ENCODE measurements at places on chromosomes 16 and 17.
A peak's percentile ranks its signal among the peaks of the same experiment; 100 is the strongest.

DNA sequence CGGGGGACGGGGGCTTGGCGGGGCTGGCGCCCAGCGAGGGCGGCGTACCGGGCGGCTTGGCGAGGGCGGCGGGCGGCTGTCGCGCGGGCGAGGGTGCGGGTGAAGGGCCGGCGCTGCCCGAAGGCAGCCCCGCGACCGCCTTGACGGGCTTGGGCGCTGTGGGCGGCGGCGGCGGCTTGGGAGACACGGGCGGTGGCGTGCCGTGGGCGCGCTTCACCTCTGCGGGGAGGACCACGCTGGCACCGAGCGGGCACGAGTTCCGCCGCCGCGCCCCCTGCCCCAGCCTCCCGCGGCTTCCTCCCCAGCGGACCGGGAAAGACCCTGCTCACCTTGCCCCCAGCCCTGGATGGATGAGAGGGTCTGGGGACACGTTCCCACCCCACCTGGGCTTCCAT lies 17.3 kb downstream of the CASKIN1 start:
- DNase-seq, result no peak

DNA sequence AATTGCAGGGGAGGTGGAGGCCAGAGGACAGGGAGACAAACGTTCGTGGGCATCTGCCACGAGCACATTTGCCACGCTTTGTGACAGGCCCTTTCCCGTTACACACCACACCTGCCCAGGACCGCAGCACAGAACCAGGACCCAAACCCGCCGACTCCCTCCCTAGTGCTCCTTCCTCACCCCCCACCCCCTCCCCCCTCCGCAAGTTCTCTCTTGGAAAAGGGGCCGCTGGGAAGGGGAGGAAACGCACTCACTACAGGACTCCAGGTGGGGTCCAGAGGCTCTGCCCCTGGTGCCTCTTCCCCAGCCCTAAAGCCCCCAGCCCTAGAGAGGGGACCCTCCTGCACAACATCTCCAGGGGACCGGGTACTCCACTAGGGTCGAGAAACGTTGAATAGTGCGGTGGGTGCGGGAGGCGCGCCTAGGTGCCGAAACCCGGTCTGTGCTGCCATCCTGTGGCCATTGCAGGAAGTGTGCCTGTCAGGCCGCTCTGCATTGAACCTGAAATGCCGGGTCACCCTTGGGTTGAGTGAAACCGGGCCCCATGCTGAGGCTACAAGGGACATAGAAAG lies 21.9 kb upstream of the EIF1 start:
- DNase-seq, result peak; percentile 96

DNA sequence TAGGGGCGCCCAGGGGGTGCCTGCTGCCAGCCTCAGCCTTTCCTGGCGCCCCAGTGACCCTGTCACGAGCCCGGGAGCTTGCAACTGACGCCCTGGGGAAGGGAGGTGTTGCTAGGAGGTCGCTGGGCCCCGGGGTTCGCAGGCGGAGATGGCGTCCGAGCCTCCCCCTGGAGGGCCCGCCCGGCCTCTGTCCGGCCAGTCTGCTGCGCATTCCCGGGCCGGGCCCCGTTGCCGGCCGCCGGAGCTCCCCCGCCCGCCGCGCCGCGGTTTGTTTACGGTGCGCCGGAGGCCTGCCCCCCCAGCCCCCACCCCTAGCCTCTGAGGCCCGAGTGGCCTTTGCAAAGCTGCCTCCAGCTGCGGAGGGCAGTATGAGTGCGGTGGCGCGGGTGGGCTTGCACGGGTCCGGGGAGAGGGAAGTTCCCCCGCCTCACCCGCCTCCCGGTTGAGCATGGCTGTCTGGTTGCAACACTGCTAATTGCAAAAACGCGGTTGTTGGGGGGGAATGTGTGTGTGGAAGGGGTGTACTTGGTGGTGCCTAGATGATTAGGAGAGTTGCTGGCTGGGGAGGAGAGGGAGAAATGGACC lies 514 bp downstream of the THRA start:
- peak; percentile 91 for DNase-seq

GRCh38 chr16:85524630-85525419 lies 88.3 kb upstream of the GSE1 start:
- DNase-seq, result peak; percentile 91

GRCh38 chr16:57653936-57654335 lies 14.2 kb upstream of the ADGRG3 start:
- DNase-seq, result peak; percentile 88

DNA sequence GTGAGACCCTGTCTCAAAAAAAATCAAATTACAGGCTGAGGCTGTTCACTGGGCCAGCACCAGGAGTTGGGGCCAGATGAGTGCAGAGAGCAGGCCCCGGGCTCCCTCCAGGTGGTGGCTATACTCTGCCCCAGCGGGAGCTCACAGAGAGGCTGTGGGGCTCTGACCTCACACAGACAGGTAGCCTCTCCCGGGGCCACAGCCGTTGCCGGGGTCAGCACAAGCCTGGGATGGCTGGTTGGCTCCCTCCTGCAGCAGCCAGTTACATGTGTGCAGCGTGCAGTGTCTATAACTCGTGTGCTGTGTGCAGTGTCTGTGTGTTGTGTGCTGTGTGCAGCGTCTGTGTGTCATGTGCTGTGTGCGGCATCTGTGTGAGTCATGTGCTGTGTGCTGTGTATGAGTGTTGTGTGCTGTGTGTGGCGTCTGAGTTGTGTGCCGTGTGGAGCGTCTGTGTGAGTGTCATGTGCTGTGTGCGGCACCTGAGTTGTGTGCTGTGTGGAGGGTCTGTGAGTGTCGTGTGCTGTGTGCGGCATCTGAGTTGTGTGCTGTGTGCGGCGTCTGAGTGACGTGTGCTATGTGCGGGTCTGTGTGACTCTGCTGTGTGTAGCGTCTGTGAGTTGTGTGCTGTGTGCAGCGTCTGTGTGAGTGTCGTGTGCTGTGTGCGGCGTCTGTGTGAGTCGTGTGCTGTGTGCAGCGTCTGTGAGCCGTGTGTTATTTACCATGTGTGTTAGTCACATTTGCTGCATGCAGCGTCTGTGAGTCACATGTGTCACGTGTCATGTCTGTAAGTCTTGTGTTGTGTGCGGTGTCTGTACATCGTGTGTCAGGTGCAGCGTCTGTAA lies 20.9 kb downstream of the MAPK8IP3 start:
- no peak for DNase-seq

DNA sequence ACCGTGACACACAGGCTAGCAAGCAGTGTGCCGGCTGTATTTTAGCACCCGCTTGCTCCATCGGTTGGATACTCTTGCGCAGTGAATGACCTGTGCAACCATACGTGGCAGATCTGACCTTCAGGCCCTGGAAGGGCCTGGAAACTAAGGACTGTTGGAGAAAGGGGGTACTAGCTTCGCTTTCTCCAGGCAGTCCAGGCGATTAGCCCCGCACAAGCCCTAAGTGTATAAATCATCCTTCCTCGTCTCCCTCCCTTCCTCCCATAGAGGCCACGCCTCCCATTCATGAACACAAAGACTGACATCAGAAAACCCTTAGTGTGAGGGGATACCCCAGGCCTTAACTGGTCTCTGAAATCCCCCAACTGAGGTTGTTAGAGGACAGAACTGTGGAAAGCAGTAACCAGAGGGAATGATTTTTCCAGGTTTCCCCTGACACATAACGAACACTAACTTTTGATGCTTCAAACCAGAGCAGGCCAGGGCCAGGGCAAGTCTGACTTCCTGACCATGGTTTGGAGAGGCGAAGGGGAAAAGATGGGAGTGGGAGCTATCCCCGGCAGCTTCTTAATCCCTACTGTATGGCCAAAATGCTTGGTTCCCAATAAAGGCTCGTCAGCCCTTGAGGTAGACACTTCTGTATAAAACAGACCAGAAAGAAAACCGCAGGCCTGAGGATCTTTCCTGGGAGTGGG lies 1.4 kb upstream of the DYNLL2 start:
- no peak for DNase-seq

- no peak for DNase-seq
Observed at GRCh38 chr17:7961421-7961820, 29.4 kb downstream of the CNTROB start.

GRCh38 chr16:4678596-4678995 lies 14.8 kb upstream of the NUDT16L1 start:
- DNase-seq, result no peak

GRCh38 chr17:62804822-62805221 lies 3.3 kb downstream of the MARCHF10 start:
- no peak for DNase-seq

DNA sequence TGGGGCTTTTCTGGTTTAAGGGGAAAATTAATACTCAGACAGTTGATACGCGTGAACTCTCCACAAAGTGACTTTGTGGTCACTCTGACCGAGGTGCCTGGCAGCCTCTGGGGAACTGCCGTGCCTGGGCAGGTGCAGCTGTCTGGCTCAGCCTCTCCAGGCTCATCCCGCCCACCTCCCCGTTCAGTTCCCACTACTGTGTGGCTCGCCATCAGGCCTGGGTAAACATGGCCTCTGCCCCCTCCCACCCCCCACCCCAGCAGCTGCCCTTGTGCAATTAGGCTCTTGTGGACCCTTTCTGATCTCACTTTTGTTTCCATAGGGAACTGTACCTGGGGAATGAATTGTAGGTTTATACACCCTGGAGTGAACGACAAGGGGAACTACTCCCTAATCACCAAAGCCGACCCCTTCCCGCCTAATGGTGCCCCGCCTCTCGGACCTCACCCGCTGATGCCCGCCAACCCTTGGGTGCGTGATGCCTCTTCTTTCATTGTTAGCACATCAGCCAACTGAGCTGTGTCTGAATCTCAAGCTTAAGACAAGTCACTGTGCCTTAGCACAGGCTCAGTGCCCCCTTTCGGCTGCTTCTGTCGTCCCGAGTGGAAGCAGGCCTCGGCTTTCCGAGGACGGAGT lies 27.8 kb downstream of the ZC3H18 start:
- no peak for DNase-seq

DNA sequence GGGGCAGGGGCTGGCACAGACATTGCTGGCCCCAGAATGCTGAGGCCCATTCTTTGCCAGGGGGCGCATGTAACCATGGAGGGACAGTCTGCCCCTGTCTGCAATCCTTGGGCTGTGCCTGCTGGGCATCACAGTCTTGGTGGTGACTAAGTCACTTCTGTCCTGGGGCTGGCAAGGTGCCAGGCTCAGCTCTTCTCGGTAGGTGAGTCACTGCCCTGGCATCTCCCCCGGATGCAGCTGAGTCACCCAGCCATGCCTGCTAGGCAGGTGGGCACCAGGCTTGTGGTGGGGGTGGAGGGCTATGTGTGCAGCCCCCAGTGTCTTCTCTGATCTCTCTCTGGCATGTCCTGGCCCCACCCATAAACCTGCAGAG lies 5.6 kb downstream of the RARA start:
- peak; percentile 96 for DNase-seq

GRCh38 chr17:7352910-7353635 lies 1.1 kb downstream of the KCTD11 start:
- DNase-seq, result no peak

- peak; percentile 94 for DNase-seq
Observed at GRCh38 chr17:42517516-42517915, 18.5 kb upstream of the NAGLU start.

- DNase-seq, result no peak
Observed at GRCh38 chr16:85536073-85536410, 77.1 kb upstream of the GSE1 start.

DNA sequence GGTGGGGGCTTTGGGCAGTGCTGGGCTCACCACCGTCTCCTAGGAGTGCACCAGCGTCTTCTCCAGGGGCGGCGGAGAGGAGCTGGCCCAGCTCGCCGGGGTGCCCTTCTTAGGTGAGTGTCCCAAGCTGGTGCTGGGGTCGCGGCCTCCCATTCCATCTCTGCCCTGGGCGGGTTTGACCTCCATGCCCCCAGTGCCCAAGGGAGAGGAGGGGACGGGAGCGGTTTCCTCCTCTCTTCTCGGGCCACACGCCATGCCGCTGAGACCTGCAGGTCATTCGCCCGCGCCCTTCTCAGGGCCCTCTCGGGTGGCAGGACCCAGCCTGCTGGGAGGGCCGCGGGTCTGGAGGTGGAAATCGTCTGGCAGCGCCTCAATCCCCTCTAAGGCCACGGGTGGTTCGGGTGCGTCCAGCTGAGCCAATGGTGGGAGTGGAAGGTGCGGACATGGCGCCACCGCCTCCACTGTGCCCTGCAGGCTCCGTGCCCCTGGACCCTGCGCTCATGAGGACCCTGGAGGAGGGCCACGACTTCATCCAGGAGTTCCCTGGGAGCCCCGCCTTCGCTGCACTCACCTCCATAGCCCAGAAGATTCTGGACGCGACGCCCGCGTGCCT lies 5.3 kb downstream of the IGFALS start:
- DNase-seq, result peak; percentile 62

DNA sequence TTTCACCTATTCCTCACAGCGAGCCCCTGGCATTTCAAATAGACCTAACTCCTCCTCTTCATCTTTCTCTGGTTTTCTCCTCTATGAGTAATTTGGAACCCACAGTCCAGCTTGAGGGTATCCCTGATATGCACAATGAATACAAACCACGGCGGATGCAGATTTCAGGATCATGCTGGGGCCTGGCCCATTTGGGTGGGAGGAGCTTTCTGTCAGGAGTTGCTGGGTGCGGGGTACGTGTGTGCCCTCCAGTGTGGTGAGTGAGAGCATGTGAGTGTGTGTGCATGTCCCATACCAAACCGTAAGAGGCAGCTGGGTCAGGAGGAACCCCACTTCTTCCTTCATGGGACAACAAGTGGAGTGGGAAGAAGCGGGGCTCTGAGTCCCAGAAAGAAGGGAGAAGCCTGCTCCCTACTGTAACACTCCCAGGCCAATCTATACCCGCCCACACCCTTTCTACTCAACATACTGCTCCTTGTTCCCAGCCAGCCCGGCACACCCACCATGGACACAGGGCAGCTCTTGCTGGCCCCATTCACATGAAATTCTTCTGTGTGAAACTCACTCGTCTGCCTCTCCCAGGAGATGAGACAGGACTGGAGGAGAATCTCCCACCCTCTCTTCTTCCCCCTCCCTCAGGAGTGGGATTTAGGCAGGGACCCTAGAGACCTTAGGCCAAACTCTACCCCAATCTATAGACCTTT lies 18.4 kb downstream of the CNTNAP1 start:
- no peak for DNase-seq

DNA sequence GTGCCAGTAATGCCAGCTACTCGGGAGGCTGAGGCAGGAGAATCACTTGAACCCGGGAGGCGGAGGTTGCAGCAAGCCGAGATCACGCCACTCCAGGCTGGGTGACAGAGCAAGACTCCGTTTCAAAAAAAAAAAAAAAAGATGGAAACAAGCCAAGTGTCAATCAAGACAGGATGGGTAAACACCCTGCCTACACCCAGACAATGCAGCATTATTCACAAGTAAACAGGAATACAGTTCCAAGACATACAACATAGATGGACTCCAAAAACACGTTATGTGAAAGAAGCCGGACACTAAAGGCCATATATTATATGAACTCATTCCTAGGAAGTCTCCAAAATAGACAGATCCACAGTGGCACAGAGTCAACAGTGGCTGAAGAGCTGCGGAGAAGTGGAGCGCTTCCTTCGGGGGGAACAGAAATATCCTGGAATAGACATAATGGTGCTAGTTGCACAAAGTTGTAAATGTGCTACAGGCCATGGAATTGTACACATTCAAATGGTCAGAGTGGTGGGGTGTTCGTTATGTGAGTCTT lies 33.9 kb downstream of the ANKRD11 start:
- no peak for DNase-seq

GRCh38 chr16:87201052-87201451 lies 116.1 kb downstream of the C16orf95 start:
- DNase-seq, result no peak
